Activated CD4-positive, alpha-beta T cell treated with anti-CD3 and anti-CD28 coated beads, Interleukin-2, amount 10 ng/mL, durations not matched to agents 7 days and 5 days (primary cell): ENCODE measurements at places on chromosomes 3 and 15. TPM values are rescaled to one million over a fixed set of nuclear protein-coding genes. Genes with fewer than 3 reads are reported as not detected.

DNA sequence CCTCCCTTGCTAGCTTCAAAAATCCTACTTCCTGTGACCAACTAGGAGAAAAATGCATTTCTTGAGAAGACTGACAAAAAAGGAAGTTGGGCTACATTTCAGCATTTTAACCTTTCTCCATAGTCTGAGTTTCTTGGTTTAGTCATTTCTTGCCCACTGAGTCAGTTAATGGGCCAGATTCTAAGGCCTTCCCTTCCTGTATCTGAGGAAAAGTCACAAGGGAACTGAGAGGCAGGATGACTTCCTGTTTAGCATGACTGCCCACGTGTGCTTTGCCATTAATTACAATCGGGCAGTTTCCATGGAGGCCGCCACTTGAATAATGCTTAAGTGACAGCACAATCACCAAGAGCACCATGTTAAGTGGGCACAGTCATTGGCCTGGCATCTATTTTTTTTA lies 794.4 kb upstream of the LMCD1 start:
- DNase-seq = no peak

- no peak for DNase-seq
Measured at GRCh38 chr3:157618075-157618760, 115.0 kb upstream of the VEPH1 start.

Gene EID1
- total RNA-seq = 83.8 TPM

DNA sequence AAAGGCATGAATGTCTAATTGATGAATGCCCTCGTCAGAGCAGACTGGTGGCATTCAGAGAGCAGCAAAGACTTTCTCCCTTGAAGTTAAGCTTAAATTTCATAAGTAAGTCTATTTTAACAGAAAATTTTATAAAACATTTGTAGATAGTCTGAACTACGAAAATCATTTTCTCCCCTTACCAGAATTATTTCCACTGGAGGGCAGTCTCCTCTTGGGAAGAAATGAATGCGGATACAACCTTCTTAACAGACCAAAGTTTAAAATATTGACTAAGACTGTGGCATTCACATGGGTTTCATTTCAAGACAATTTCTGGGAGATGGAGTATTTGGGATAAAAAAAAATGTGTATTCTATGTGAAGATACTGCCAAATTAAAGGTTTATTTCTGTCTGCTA lies 669.0 kb downstream of the FHIT start:
- no peak for DNase-seq

GRCh38 chr15:66030650-66031049 lies 161.4 kb downstream of the RAB11A start:
- DNase-seq = no peak

Gene MORC1
- not detected for total RNA-seq

DNA sequence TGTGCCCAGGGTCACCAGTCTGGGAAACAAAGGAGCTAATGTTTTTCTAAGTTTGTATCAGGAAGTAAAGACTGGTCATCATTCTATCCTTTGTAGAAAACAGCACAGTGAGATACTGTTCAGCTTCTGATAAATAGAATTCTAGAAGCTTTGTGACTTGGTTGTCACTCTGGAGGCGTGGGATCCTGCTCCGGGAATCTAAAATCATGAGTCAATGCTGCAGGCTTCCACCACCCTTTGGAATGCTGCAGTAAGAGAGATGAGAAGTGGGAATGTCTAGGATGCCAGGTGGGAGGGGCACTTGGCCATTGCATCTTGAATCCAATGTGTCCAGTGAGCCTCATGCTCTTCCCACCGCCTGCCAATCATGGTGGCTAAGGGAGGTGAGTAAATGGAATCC lies 40.9 kb downstream of the SAMMSON start:
- no peak for DNase-seq

GRCh38 chr3:183437666-183438564 lies 9.5 kb upstream of the MCF2L2 start:
- no peak for DNase-seq

DNA sequence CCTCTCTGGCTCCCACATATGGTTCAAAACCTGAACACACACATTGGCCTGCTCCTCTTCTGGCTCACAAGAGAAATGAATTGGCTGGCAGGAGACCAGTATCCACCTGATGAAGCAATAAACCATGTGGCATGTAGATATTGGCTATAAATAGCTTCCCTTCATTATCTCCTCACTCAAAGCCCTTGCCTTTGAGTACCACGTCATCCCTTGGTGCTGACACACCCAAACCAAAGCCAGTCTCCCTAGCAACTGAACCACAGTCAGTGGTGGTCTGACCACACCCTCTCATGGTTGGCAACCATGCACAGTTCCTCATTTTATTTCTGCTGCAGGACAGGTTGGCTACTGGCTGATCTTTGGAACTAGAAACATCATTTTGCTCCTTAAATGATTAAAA lies 98.8 kb downstream of the ZNF621 start:
- peak; percentile 81 for DNase-seq

DNA sequence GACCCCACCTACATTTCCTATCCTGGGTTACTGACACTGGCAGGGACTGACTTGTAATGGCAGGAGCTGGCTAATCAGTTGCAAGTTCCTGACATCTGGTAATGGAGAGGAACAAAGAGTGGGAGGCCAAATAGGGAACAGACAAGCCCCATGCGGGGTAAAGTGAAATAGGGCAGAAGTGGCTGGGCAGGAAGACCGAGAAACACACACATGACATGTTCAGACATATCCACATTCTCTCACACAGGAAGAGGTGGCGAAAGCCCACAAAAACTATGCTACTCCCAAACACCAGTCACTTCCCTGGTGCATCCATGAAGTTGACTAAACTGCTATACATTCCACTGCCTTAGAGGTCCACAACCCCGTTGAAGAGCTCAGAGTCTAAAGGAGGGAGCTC lies 394.1 kb upstream of the TBL1XR1 start:
- DNase-seq = no peak

- no peak for DNase-seq
Measured at GRCh38 chr3:57076422-57076951, 16.0 kb downstream of the SPATA12 start.

Gene LRTM1
- total RNA-seq = not detected

DNA sequence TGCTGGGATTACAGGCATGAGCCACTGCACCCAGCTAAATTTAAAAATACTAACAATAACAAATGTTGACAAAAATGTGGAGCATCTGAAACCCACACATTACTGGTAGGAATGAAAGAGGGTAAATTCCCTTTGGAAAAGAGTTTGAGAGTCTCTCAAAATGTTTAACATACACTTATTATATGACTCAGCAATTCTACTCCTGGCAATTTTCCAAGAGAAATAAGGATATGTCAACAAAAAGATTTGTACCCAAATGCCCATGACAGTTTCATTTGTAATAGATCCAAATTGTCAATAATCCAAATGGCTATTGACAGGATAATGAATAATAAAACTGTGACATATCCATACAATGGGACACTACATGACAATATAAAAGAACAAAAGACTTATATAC lies 9.0 kb downstream of the HCLS1 start:
- no peak for DNase-seq

DNA sequence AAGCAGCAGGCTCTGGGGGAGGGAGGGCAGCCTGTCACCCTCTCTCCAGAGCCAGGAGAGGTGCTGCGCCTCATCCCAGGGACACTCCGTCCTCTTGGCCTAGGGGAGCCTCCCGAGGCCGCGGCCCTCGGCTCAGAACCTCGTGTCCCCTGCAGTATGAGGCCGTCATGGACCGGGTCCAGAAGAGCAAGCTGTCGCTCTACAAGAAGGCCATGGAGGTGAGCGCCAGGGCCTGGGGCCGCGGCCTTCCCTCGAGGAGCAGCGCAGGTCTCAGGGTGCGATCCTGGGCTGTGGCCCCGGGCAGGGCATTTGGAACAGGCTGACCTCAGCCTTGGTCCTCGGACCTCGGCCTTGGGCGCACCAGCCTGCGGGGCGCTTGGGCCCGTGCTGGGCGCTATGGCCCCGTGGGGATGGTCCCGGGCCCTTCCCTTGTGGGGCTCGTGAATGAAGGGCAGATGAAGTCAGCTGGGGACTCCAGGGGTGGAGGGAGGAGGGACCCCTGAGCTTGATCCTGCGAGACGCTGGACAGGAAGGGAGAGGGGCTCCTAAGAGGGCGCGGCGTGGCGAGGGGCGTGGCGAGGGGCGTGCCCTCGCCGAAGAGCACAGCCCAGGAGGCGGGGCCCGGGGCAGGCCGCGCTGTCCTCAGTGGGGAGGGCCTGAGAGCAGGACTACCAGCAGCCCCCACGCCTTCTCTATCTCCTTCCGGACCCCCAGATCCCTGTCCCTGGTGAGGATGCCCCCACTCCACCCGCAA lies 32.9 kb downstream of the PSTPIP1 start:
- no peak for DNase-seq
